ENCODE measurements at places on chromosomes 1 and 21.

GRCh38 chr1:9843576-9843945, 19.8 kb upstream of the CLSTN1 start:
- no peak for DNase-seq

DNA sequence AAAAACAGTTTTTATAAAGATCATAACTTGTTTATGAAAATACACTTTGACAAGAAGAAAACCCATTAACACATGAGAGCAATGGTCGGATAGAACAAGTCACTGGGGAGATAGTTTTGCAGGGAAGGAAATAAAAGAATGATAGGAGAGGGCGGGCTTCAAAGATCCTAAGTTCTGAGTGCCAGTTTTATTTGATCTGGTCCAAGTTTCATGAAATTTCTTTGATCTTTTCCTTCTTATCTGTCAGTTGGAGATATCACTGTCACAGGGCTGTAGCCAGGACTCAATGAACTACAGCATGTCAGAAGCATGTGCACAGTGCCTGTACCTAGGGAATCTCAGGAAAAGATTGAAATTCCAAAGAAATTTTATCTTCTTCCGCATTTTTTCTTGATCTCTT, 36.5 kb downstream of the CHRM3 start:
- no peak for DNase-seq

DNA sequence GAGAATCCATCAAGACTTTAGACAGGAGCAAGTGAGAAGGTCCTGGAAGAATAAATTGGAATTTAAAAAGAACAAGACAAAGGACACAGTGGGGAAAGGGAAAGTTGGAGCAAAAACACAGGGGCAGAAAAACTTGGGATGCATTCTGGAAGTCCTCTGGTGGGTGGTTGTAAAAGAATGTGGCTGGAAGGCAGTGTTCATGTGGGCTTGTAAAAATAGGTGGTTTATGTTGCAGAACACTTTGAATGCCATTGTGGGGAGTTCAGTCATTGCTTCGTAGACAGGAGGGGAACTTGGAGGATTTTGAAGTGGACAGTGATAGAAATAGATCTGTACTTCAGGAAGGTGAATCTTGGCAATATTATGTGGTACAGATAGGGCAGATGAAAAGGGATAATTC, 15.2 kb downstream of the KIF1B start:
- no peak for DNase-seq

DNA sequence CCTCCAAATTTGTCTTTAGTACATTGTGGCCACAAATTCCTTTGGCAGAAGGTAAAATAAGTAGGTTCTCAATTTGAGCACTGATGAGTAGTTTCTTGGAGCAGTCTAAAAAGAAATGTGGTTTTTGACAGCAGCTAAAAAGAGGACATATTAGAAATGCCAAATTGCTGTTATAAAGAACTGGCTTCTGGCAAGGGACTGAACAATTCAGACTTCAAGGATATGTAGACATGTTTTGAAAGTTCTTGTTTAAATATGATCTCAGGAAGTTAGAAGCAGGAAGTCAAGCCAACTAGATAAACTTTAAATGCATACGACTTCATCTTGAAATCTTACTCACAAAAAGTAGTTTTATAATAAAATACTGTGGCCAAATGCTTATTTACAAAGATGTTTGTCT, 18.8 kb downstream of the C1orf52 start:
- DNase-seq, result no peak

All from D721Med (cell line).